ENCODE measurements at places on chromosomes 4 and X.

- no peak for DNase-seq
Measured at GRCh38 chr4:48483006-48483776, at the start of gene SLC10A4. SLC10A4 (plus strand) TSS chr4:48483343; CDS start chr4:48483562, 219 bp downstream.

DNA sequence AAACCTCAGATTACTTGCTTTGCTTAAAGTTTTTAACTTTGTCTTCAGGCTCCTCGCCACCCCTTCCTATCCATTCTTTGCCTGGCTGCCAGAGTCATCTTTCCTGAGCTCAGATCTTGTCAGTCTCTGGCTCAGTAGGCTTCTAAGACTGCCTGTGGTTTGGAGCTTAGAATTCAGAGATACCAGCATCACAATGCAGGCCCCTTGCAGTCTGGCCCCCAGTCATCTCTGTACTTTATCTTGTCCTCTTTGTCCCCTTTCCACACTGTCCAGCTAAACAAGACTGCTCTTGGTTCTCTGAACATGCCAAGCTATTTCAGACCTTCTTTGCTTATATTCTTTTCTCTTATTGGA lies 3.0 kb downstream of the KIAA0232 start:
- no peak for DNase-seq

GRCh38 chr4:88623097-88623496 lies 30.8 kb downstream of the HERC3 start:
- DNase-seq, result peak; percentile 90

DNA sequence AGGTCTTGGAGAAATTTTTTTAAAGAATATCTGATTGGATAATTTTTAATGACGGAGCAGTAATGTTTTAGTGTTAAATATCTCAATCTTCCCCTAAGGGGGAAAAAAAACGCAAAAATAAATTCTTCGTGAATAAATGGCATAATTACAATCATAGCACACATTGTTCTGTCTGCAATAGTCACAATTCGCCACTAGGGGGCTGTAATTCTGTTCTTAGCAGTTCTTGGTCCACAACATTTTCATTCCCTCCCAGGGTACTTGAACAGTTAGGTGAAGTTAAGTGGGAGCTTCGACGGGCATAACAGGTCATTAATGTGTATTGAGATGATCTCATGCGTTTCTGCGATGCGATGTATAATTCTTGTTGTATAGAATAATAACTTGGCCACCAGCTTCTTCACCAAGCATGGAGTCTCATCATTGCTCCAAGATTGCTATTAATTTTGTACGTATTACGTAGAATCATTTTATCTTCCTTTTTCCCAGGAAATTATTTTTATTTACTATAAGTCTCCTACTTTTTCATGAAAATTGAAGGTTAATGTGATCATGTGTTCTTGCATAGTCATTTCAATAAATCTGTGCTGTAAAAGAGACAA lies 27.2 kb downstream of the HTR2C start:
- peak; percentile 8 for DNase-seq

All from HCEC 1CT (cell line).